ENCODE measurements at places on chromosomes 12 and 14.

GRCh38 chr12:31249356-31249755 is 76.6 kb downstream of the SINHCAF start:
- no peak for DNase-seq

DNA sequence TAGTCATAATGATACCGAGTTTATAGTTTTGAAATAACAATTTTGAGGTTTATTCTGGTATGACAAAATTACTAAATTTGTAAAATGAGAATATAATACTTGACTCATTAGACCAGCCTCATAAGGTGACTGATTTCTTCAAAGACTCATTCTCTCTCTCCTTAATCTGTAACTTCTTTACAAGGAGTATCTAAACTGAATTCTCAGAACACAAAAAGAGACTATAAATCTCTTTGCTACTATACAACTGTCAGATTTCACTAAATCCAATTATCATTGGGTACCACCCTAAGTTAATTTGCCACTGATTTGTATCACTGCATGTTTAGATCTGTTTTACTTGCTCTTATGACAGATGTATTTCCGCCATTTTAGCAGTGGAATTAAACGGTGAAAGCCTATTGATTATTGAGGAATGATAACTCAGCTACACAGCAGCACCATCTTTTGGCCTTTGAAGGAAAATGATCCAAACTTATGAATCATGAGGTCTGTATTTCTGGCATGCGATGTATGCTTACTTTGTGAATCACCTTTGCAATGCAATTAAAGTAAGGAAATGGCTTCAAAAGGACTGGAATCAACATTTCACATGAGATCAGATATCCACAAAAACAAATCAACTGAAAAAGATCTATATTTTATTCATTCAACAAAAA is 161.2 kb downstream of the RERGL start:
- DNase-seq = no peak

- DNase-seq = no peak
Measured at GRCh38 chr14:62763951-62764350, 281.3 kb downstream of the KCNH5 start.

DNA sequence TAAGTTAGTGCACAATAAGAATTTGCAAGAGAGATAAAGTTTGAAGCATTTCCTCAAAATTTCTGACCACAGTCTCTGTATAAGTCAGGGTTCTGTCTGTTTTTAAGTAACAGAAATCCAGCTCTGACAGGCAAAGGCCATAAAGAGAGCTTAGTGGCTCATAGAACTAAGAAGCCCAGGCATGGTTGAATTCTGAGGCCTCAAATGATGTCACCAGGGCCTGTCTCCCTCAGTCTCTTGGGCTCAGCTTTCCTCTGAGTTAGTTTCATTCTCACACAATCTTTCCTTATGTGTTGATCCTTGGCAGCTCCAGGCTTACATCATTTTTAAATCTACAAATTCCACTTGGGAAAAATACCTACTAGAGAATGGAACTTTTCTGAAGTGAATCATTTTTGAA is 173.4 kb upstream of the ATP2B1 start:
- no peak for DNase-seq

DNA sequence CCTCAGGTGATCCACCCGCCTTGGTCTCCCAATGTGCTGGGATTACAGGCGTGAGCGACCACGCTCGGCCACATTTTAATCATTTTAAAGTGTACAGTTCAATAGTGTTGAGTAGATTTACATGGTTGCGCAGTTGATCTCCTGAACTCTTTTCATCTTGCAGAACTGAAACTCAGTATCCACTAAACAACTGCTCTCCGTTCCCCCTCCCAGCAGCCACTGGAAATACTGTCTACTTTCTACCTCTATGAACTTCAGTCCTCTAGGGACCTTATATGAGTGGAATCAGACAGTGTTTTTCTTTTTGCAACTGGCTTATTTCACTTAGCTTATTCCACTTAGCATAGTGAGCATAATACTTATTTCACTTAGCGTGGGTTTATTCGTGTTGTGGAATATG is 53.7 kb downstream of the KCTD10 start:
- DNase-seq = no peak

GRCh38 chr14:87712396-87713090 is 280.4 kb downstream of the GALC start:
- DNase-seq = no peak

GRCh38 chr12:68633614-68634558 is 23.2 kb downstream of the RAP1B start:
- no peak for DNase-seq

- peak; percentile 43 for DNase-seq
Measured at GRCh38 chr12:111529424-111530368, 69.4 kb downstream of the ATXN2 start.

GRCh38 chr14:21347201-21347600 is 36.6 kb downstream of the SUPT16H start:
- no peak for DNase-seq

DNA sequence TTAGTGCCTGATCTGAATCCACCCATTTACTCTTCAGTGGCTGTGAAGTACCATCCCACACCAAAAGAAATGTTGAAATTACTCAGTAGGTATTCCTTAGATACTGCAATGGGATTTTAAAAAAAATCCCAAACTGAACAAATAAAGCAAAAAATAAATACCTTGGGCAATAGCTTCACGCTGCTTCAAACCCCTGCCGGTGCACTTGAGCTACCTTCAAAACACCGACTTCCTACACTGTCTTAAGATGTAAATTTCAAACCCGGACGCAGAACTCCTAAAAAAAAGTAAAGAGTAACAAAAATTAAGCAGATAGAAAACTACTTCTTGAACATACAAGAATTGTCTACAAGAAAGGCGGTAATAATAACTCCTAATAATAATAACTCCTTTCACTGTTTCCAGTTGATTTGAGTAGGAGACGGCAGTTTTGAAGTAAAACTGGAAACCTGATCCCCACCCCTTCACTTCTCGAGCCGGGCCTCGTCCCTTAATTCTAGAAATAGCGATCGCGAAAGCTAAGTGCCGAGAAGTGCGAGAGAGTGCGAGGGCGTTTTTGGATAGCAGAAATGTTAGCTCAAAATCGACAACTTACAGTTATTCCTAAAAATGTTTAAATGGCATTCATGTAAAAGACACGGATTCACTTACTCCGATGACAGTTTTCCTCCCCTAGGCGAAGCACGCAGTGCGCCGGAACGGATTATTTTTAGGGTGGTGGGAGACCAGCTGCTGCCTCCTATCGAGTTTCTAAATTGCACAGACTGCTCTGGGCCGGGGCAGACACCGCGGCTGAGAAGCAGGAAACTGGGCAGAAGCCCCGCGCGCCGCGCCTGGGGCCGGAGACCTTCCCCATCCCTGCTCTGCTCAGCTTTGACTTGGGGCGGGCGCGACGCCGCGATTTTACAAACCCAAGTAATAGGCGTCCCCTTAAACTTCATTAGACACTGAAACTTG is at the start of gene ABCC9:
Gene ABCC9, minus strand, starts transcription at position 878 of the 957 bp plus-strand sequence. CDS start 4,752 bp downstream, outside the sequence.
- DNase-seq = no peak

DNA sequence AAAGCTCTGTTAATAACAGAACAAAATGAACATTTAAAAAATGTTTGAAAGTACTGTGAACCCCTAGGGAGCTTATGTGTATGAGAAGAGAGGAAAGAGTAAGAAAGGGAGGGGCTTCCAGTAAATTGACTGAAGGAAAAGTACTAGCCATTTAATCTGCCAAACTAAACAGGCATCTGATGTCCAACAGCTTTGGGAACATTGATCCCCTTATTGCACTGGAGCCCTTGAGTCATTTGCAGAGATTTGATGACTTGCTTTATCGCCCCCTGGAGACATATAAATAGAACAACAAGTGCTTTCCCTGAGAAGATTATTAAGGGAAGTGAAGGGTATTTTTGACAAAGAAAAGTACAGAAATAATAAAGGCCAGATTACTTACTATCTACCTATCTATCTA is 319.3 kb upstream of the NOVA1 start:
- peak; percentile 7 for DNase-seq

DNA sequence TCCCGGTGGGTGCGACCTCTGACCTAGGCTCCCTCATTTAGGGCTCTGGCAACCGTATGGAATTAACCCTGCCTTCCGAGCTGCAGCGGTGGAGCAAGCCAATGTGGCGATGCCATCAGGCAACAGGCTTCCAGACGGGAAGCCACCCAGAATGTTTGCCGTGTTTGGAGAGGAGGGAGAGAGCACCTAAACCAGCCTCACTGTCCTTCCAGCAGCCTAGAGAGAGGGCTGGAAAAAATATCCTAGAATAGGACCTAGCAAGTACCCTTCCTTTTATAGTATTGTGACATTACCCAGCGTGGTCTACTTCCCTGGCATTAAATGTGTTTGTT is 287 bp upstream of the SLC2A13 start:
- DNase-seq = no peak
